ENCODE measurements at places on chromosomes 3 and 15.

DNA sequence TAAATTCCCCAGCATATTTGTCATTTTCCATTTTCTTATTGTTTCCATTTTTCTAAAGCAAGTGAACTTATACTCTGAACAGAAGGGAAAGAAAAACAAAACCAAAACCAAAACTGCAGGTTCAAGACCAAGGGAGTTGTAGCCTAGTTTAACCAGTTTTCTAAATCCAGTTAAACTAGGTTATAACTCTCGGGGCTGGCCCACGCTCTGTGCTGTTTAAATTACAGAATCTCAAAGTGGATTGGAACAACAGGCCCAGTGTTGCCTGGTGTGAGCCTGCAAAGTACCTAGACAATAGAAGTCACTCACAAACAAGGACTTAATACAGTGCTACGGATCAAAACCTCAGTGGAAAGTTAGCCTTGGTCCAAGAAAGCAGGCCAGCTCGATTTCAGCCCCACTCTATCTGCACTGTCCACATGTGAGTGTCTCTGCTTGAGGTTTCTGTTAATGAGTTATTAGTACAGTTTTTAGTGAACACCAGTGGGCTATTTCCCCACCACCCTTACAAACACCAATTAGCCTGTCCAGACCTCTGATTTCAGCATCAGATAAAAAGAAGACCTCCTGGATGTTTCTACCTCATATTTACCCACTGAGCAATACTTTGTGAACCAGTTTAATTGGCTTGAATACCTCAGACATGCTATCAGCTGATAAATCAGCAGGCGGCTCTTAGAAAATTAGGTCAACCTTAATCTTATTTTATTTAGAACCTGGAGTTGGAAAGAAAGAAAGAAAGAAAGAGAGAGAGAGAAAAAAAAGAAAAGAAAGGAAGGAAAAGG lies 93.8 kb upstream of the PDZRN3 start:
- no peak for DNase-seq

- no peak for DNase-seq
These were observed 79.3 kb downstream of the TNIK start for GRCh38 chr3:171380711-171381425.

- no peak for DNase-seq
These were observed 76.9 kb downstream of the RHCG start for GRCh38 chr15:89419370-89419984.

GRCh38 chr3:133472242-133472641 lies 72.4 kb downstream of the BFSP2 start:
- peak; percentile 45 for DNase-seq

- no peak for DNase-seq
These were observed 20.0 kb downstream of the PLCL2 start for GRCh38 chr3:16904423-16905417.

GRCh38 chr3:17469520-17469919 lies 272.9 kb downstream of the TBC1D5 start:
- DNase-seq, result no peak

DNA sequence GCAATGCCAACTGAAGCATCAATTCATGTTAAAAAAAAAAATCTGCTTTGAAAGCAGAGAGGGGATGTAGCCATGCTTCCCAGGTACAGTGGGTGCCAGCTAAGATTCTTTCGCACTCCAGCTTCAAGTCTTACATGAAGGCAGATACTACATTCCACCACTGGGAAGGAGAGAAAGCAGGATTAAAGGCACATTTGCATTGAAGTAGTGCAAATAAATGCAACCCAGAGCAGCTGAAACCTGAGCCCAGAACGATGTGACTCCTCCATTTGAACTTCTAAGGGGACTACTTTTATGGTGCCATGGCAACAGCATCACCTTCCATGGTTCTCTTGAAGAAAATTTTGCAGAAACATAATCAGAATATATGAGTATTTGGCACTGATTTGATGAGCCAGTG lies 19.1 kb upstream of the GJD2 start:
- no peak for DNase-seq
